Stimulated activated CD8-positive, alpha-beta memory T cell treated with anti-CD3 and anti-CD28 coated beads, Interleukin-4, amount 100 ng/mL, for 4 hours (primary cell): ENCODE measurements at places on chromosomes 3 and 15.

DNA sequence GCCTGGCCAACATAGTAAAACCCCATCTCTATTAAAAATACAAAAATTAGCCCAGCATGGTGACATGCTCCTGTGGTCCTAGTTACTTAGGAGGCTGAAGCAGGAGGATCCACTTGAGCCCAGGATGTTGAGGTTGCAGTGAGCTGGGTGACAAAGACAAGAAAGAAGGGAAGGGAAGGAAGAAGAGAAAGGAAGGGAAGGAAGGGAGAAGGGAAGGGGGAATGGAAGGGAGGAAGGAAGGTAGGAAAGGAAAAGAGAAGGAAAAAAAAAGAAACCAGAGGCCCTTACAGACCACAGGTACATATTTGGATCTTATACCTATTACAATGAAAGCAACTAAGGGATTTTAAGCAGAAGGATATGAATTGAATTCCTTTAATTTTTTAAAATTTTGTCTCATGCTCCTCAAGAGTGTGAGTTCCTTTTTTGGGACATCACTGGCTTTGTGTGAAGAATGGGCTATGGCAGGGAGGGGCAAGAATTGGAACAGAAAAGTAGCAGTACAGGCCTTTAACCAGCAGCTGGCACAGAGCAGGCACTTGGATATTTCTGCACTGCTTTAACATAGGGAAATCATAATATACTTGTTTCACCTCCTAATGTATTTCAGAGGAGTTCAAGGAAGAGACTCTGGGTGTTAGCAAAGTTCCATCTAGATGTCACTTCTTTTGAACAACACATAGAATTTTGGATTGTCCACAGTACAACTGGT, 7.9 kb downstream of the RAB27A start:
- no peak for DNase-seq

DNA sequence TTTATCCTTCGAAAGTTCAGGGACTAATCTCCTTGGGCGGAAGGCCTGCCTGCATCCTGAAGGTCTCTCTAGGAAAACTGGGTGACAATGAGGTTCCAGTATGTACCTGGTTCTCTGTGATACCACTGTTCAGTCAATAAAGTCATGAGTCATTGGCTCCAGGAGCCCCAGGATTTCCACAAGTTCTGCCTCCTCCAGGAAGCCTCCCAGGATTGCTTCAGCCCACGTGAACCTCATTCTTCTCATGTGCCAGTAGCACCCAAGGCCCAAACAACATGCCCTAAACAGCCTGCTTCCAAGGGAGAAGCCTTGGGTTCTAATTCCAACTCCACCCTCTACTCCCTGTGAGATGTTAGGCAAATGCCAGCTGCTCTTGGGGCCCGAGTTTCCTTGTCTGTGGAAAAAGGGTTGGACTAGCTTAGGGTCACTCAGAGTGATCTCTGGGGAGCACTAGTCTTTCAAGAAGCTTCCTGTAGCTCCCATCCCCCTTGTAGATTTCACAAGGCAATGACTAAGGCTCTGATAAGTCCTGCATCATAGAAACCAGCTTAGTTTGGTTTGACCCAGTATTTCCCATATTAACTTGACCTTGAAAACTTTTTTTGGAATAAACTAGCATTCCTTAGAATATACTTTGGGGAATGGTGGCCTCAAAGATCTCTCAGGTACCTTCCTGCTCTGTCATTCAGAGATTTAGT, 118.3 kb upstream of the ATP2B2 start:
- no peak for DNase-seq

DNA sequence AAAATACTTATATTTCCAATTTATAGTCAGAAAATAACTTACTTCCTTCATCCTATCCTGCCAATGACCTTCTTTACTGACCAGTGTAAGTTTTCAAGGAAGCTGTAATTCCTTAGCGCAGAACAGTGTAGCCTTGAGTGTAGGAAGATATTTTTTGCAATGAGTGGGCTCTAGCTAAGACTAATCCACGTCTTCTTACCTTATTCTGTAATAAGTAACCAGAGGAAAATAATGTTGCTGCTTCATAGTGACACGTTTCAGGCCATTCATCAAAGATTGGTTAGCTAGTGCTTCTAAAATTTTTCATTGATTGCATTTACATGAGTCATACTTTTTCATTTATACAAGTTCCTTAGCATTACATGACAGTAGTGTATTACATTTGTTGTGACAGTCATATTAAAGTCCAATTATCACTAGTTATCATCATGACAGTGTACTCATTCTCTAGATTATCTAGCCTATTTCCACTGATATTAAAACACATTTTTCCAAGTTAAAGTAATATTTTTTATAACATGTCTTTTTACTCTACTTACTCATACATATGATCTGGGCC, 403.8 kb upstream of the EPHA3 start:
- no peak for DNase-seq

- no peak for DNase-seq
Observed at GRCh38 chr3:11991751-11992150, 12.4 kb upstream of the SYN2 start.

GRCh38 chr3:129183569-129184395, at the start of gene CNBP:
TSS of gene CNBP (minus strand) at chr3:129183896. CDS start at chr3:129171757, 12,139 bp downstream.
- DNase-seq = peak; percentile 79

- no peak for DNase-seq
Observed at GRCh38 chr3:105823149-105823867, 45.5 kb downstream of the CBLB start.

DNA sequence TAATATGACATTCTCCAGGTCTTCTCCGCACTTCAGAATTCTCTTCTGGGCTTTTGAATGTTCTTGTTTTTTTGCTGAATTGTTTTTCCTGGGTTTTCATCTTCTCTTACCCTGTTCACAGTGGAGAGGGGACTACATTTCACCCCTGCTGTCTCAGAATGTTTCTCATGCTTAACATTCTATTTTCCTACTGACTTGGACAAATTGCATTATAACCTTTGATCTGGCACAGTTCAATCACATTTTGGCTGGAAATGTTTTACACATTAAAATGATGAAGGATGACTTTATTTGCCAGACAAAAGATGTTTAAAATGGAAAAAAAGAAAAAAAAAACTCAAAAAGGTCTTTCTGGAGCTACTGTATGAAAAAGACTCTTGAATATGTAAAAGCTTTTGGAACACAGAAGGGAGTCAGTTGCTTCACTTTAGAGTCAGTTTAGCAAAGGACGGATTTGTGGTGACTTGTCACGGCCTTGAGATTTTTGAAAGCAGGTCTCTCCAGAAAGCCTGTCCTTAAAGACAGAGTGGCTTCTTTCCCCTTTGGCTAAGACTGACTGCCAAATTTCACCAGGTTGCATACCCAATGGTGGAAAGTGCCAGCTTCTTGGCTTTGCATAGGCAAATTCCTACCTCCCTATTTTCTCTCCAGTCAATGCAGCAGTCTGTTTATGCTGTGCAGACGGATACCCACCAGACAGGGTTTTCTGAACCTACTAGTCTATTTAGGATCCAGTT, 401.0 kb upstream of the TBL1XR1 start:
- no peak for DNase-seq

DNA sequence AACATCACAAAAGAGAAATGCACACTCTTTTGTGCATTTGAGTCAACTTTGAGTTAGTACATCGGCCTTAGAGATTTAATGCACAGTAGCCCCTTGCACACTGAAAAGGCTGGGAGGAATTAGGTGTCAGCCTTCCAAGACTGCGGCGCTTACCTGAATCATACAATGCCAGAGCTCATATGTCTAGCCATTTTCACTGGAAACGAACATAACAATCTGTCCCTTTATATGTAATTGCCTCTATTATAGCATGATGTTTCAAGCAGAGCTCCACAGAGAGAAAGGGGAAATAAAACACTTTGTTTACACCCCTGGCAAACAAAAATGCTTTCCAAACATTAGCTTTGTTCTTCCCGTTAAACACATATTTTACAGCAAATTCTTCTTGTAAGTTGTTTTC, 315.7 kb upstream of the SLCO3A1 start:
- DNase-seq = no peak

GRCh38 chr3:184524981-184525336, 36.6 kb upstream of the EPHB3 start:
- no peak for DNase-seq

DNA sequence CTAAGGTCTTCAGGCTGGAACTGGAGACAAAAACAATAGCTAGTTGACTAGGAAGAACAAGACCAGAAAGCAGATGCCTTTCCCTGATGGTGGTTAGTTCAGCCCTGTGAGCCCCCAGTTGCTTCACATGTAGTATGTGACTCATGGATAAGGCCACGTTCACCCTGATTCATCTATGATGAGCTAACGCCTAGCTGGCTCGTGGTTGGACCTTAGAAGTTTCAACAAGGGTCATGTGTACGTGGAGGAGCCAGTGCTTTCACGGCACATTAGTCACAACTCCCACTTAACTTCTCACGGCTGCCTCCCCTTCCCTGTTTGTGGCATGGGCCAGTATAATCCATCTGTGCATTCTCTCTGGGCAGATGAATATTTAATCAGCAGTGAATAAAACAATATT, 20.6 kb downstream of the COL8A1 start:
- DNase-seq = no peak

- DNase-seq = no peak
Observed at GRCh38 chr3:28698706-28699105, 350.1 kb upstream of the AZI2 start.

DNA sequence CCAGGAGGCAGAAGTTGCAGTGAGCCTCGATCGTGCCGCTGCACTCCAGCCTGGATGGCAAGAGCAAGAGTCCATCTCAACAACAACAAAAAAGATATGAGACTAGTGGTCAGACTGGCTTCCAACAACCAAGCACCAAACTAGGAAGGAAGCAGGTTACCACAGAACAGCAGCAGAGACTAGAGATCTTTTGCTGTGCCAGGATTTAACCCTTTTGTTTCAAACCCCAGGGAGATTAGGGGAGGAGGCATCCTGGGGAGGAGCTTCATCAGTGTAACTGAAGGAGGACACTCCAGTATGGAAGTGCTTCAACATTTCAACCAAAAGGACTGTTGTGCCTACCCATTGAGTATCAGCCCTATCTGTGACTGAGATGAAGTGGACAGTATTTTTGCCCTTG, 240.3 kb downstream of the ZIC1 start:
- no peak for DNase-seq

DNA sequence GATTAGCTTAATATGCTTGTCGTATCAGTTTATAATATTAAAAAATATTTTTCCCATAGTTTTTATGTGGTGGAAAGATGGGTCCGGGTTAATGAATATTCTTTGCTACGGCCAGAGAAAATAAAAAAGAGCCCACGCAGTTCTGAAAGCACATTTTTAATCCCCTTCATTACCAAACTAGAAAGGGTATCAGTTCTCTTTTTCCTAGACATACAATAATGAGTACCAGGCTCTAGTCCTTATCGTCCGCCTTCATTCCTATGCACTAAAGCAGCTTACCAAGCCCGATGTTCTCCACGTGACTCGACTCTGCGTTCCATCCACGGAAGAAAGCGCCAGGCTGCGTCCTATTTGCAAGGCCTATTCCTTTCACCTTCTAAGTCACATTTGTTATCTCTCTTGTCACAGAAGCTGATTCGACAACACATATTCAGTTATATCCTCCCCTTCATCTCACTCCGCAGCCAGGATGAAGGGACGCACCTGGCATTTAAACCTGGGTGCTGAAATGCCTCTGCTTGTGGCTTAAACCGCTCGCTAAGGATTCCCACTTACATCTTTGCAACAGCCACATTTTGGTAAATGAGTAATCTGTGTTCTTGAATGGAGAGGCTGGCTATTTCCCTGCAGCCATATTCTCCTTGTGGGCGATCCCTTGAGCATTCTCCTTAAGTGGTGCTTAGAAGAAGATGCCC, 257.0 kb downstream of the CD47 start:
- DNase-seq = no peak

DNA sequence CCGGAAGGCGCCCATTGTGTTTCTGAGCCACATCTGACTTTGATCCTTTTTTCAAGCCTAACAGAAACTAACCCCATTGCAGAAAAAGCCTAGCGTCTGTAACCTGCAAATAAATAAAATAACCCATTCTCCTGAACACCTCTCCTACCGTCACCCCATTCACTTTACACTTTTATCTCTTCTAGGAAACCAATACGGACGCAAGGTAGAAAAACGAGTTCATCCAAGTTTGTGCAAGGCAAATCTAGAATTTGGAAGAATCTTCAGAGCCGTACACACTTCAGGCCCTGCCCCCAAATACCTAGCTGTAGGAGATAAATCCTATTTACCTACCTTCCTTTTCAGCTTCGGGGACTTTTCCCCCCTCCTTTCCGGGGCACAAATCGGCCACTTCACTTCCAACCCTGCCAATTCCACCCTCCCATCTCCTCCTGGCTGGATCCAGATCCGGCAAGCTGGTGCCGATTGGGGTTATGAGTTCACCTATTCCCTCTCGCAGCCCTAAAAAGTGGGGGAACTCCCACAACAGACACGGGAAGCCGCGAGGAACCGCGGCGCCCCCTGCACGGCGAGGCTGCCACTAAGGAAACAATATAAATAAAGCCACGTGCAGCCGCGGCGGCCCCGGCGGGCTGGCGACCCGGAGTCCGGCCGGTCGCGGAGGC, 987 bp downstream of the PRTG start:
- DNase-seq = no peak

DNA sequence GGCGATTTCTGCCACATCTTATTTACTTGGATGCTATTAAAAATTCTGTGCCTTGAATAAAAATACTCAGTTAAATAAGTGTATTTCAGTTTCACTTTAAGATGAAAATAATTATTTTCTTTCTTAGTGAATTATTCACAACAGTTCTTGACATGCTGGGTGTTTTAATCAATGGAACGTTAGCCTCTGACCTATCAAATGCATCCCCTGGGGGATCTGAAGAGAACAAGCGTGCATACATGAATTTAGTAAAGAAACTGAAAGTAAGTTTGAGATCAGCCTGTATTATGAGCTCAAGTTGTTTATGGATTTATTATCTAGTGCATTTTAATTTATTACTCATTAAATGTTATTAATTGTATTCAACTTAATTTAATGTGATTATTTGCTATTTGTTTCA, 597 bp downstream of the P2RY12 start:
- no peak for DNase-seq

- DNase-seq = no peak
Observed at GRCh38 chr15:21270474-21270873, 169.8 kb downstream of the POTEB3 start.

GRCh38 chr3:6022621-6023020, 835.1 kb downstream of the EDEM1 start:
- DNase-seq = no peak

DNA sequence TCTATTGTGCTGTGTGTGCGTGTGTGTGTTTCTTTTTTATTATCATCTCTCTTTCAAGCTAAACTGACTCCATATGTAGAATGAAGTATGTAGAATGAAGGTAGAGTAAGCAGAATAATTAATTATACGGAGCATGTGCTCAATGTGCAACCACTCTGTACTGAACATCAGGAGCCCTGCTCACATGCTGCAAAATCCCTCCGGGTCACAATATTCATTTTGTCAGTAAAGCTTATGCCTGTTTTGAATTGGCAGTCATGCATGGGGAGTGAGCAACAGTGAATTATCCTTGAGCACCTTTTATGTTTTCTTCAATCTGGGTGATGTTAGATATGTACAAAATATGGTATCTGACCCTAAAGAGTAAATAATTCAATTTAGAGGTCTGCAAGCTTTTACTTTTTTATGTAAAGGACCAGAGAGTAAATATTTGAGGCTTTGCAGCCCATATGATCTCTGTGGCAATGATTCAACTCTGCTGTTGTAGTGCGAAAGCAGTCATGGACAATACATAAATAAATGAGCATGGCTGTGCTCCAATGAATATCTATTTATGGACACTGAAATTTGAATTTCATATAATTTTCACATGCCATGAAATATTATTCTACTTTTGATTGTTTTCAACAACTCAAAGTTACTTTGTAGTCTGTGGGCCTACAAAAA, 199.9 kb downstream of the VGLL3 start:
- DNase-seq = no peak

GRCh38 chr3:112467539-112467938, 31.7 kb downstream of the BTLA start:
- DNase-seq = no peak

- DNase-seq = no peak
Observed at GRCh38 chr15:38376081-38376480, 77.8 kb upstream of the FAM98B start.
